ENCODE measurements at places on chromosomes 16 and 17.
A peak's percentile ranks its signal among the peaks of the same experiment; 100 is the strongest.

DNA sequence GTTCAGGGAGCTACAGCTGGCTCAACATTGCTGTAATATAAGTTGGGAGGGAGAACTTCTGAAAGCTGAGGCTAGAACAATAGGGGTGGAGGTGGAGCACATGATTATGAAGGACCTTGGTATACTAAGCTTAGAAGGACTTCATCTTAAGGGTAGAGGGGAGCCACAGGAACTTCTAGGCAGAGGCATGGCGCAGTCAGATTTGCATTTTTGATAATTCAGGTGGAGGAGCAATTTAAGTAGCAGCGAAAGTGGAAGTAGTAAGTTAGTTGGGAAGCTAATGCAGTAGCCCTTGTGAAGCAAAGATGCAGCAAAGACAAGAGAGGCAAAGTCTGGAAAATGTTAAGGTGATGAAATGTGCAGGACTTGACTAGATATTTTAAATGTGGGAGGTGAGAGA lies 144.1 kb downstream of the SPECC1 start:
- DNase-seq = no peak

GRCh38 chr17:73478334-73478733 lies 165.9 kb downstream of the SDK2 start:
- no peak for DNase-seq

GRCh38 chr17:30969989-30970830 lies 629 bp upstream of the RNF135 start:
- DNase-seq = peak; percentile 12

GRCh38 chr17:34434052-34434451 lies 71.0 kb upstream of the CCL1 start:
- DNase-seq = no peak

GRCh38 chr17:47701608-47702007 lies 7.6 kb downstream of the TBKBP1 start:
- no peak for DNase-seq

DNA sequence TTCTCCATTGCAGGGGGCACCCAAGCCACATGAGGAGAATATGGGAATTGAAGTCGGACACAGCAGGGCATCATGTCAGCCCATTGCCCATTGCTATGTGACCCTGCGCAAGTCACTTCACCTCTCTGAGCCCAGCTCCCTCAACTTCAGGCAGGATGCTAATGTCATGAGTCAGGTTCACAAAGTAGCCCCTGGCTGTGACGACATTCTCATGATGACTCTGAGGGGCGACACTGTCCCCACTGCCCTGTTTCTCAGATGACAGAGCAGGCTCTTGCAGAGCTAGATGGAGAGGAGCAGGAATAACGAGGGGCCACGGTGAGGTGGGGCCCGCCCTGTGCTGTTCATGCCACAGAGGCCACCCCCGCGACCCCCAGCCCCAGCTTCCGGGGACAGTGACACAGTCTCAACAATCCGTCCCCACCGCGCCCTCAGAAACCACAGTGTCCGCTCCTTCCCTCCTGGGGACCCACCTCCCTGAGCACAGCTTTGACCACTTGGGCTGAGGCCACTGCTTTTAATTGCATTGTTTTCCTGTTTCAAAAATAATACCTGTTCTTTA lies 13.2 kb upstream of the ZNF469 start:
- DNase-seq = no peak

DNA sequence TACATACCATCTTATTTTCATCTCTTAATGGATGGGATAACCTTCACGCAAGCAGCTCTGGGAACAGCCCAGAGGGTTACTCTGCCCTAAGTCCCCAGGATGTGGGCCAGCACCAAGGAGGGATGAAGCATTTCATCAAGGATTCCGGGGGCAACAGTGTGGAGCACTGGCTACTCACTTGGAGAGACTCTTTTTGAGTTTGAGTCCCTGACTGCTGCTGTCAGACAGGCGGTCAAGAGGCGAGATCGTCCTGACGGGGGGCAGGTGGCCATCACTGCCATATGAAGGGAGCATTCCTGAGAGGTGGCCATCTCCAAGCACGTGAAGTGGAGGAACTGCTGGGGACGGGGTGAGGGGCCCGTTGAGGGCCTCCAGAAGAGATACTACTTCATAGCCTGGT lies 18.1 kb upstream of the FOXJ1 start:
- no peak for DNase-seq
